ENCODE measurements at places on chromosomes 11 and 22.

- no peak for DNase-seq
Observed at GRCh38 chr11:18772211-18772610, 19.4 kb downstream of the PTPN5 start.

GRCh38 chr11:47132490-47132889 is 44.2 kb downstream of the ARFGAP2 start:
- no peak for DNase-seq

- no peak for DNase-seq
Observed at GRCh38 chr11:102346456-102346747, 612 bp upstream of the BIRC2 start.

GRCh38 chr11:47415949-47416472 is 7.6 kb downstream of the SLC39A13 start:
- no peak for DNase-seq

GRCh38 chr11:36155770-36156160 is 133.5 kb downstream of the COMMD9 start:
- DNase-seq, result no peak

- DNase-seq, result no peak
Observed at GRCh38 chr11:118401880-118402590, 629 bp downstream of the ATP5MG start.

DNA sequence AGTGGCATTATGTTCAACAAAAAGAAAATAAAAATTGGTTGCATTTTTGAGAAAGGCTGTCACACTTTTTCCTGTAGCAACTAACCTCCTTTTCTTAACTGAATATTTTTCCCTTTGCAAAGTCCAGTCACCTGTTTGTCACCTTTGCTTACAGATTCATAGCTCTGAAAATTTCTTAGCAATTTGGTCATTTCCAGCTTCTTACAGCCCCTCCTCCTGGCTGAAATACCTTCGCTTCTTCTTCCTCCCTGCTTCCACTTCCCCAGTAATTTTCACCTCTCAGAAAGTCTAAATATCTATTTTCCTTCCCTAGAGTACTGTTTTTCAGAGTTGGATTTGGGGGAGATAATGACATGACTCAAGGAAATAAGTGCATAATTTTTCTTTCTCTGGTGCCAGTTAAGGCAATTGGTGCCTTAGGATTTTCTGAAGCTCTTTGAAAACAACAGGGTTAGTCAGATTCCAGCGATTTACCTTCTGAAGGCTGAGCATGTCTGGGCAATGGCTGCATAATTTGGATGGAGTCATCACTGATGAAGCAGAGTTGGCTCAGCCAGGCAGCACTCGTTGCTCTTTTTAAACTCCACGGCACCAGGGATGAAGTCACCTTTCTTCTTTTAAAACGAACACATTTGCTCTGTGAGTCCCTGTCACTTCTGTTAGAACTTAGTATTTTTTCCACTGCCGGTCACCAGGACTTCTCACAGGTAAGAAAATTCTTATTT is 62.1 kb upstream of the AMOTL1 start:
- no peak for DNase-seq

DNA sequence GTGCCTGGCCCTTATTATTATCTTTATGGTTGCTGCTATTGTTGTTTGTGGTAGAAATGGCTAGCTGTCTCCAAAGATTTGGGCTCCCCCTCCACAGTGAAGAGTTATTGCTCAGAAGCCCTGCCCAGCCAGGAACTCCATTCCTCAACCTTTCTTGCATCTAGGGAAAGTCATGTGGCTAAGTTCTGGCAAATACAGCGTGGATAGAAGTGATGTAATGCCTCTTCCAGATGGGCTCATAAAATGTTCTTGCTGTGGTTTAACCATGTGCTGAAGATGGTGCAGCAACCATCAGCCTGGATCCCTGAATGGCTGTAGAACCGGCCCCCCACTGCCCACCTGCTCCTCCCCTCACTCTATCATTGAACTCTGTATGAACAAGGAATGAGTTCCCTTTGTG is 203.5 kb upstream of the E2F8 start:
- DNase-seq, result no peak

GRCh38 chr22:24514241-24515026 is 19.3 kb downstream of the UPB1 start:
- DNase-seq, result no peak

- no peak for DNase-seq
Observed at GRCh38 chr11:128530118-128531074, 57.0 kb downstream of the ETS1 start.

DNA sequence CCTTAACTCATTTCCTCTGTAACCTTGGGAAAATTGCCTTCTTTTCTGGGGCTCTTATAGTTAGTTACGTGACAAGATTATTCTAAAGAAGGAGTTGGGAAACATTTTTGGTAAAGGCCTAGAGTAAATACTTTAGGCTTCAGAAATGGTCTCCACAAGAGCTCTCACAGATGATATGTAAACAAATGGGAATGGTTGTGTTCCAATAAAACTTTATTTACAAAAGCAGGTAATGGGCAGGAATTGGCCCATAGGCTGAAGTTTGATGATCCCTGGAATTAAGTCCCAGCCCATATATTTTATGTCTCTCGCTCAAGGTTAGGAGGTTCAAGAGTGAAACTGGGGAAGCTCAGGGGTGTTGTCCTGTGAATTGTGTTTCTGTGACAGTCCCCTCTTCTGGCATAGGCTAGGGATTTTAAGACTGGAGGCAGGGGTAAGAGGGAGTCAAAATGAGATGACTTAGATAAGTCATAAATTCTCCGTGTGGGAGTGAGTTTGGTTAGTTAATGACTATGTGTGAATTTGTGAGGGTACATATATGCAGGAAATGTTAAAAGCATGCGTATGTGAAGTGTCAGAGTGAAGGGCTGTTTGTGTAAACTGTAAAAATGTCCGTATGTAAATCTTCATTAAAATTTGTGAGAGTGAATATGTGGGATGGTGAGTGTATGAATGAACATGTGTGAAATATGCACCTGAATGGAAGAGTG is 7.4 kb upstream of the OR52B4 start:
- no peak for DNase-seq

- no peak for DNase-seq
Observed at GRCh38 chr11:45815747-45816146, 10.8 kb downstream of the SLC35C1 start.

- DNase-seq, result no peak
Observed at GRCh38 chr22:49877642-49878041, 24.0 kb downstream of the ZBED4 start.

GRCh38 chr11:31877863-31878262 is 66.7 kb upstream of the PAX6 start:
- no peak for DNase-seq

GRCh38 chr11:95415837-95416304 is 184.9 kb upstream of the SESN3 start:
- no peak for DNase-seq

GRCh38 chr11:9315078-9315688 is 790 bp upstream of the TMEM41B start:
- no peak for DNase-seq

- DNase-seq, result no peak
Observed at GRCh38 chr11:132427611-132428010, 1057.2 kb downstream of the NTM start.

DNA sequence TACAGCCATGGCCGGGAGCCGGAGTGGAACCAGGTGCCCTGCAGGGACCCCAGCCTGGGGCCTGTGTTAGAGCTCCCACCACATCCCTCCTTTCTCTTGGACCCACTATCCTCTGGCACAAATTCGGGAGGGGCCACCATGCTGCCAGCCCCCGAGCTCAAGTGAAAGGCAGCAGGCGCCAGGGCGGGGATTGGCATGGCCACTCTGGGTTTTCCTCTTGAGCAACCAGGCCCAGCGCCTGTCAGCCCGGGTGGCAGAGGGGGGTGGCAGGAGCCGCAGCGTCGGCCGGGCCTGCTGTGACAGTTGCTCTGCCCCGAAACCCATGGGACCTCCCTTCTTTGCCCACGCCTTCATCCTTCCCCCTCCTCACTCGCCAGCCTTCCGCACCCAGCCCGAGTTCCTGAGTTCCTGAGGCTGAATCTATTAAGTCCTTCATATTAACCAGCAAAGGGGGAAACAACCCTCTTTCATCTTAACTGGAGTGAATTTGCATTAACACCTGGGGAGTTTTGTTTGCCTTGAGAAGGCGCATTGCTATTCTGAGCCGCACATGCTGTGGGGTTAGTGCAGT is 16.8 kb upstream of the CABP7 start:
- no peak for DNase-seq

DNA sequence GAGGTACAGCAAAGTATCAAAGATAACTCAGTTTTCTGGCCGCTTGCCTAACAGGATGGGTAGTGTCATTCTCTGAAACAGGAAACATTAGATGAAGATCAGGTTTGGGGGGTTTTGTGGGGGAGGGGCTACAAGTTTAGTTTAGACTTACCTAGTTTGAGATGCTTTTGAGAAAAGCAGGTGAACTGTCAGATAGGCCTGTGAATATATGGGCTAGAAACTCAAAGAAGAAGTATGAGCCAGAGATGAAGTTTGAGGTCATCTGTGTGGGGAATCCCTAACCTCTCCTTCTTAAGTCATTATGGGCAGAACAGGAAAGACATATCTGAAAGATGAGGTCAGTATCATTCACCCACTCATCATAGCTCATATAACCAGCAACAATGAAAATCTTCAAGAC is 11.9 kb downstream of the HOATZ start:
- DNase-seq, result no peak

- DNase-seq, result no peak
Observed at GRCh38 chr22:26860301-26860700, 202.9 kb downstream of the MIAT start.

DNA sequence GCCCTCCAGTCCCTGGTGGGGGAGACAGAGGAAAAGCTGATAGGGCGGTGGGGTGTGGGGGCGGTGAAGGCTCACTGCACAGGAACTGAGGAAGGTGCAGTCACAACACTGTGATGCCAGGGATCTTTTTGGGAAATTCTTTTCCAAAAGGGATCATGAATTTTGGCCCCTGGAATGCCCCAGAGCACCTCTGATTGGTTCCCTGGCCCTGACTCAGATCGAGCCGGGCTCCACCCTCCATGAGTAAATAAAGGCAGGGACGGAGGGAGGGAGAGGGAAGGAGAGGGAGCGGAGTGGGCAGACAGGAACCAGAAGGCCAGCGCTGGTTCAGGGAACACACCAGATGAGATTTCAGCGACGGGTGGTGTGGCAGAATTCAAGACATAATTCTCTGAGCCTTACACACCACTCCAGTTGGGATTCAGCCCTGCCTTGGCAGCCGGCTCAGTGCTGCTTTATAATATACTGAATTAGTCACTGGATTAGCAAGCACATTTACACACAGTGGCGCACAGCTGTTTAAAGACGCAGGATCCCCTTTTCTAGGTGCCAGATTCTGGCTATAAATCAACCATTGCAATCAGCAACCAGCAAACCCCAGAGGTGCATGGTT is 80.3 kb downstream of the ETS1 start:
- no peak for DNase-seq

- no peak for DNase-seq
Observed at GRCh38 chr22:39188809-39189208, 36.3 kb upstream of the CBX7 start.

GRCh38 chr11:37811349-37811748 is 1213.3 kb upstream of the RAG2 start:
- DNase-seq, result no peak

DNA sequence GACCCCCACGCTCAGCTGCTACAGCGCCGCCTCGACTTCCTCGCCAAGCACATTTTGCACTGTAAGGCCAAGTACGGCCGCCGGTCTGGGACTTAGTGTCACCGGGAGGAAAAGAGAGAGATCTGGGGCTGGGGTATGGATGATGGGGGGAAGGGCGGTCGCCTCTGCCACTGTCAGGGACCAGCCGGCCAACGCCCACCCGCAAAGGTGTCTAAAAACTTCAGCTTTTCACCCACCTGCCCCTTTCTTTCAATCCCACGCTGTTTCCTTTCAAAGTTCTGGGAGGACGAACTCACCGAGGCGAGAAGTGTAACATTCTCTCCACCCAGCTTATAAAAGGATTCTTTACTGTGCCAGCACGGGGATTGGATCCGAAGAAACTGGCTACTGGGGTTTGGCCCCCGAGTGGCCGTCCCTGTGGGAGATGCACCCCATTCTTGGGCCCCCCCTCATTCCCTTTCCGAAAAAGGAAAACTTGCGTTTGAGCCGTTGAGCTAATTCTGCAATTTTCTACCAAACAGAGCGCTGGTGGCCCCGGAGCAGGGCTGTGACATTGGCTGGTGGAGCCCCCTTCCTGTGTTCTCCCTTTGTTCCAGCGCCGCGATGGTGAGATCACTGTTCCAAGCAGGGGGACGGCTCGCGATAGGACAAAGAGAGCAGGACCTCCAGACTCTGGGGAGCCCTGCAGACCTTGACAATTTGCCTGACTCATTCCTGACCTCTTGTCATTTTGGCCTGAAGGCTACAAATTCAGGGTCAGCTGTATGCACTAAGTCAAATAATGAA is 1.8 kb downstream of the FJX1 start:
- DNase-seq, result no peak

GRCh38 chr11:19872512-19873145 is 160.0 kb downstream of the NAV2 start:
- DNase-seq, result no peak

DNA sequence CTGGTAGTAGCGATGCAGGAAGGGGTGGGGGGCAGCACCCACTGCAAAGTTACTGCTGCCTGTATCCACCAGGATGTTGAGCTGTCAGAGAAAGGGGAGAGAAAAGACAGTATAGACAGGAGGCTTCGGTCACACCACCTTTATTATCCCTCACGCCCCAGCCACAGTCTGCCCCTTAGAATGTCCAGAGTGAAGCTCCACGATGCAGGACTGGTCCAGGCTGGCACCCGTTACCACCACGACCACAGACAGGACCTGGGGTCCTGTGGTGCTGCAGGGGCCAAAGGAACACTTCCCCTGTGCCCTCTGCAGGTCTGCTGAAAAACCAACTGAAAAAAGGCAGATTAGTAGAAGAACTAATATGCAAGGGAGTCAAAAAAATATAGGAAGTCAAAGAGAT is 5.7 kb downstream of the BACE1-AS start:
- DNase-seq, result no peak

DNA sequence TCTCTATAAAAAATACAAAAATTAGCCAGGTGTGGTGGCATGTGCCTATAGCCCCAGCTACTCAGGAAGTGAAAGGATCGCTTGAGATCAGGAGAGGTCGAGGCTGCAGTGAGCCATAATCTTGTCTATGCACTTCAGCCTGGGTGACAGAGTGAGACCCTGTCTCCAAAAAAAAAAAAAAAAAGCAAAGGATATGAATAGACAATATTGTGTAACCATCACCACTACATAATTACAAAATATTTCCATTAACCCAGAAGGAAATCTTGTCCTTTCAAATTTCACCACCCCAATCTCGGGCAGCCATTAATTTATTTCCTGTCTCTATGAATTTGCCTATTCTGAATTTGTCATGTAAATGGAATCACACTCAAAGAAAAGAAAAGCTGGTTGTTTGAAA is 21.2 kb downstream of the RSF1 start:
- no peak for DNase-seq

DNA sequence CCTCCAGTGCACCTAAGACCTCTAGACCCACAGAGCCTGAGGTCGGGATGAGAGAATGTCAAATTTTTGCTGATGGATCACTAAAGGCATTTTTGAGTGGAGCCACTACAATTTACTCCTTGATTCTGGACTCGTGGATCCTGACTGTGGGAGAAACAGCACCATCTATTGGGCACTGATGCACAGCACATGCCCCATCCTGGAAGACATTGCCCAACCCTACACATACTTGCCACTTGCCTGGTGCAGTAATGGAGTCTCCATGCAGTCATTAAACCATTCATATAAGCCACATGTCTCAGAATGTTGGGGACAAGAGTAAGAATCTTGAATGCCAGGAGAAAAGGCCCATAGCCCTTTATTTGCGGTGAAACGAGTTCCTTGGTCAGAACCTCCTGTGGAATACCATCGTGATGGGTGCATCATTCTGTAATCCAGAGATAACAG is 103.9 kb downstream of the GGTLC2 start:
- peak; percentile 59 for DNase-seq

Data from CD4-positive, alpha-beta T cell treated with Interleukin-4 for 1 hour (primary cell).